ENCODE measurements at places on chromosomes 6 and 20. TPM values are rescaled to one million over a fixed set of nuclear protein-coding genes. Genes with fewer than 3 reads are reported as not detected.

The DLL1 gene
- total RNA-seq, result 4.6 TPM

The VWA7 gene
- total RNA-seq, result not detected

The SLC29A1 gene
- 167 TPM for total RNA-seq

The MEP1A gene
- total RNA-seq, result not detected

The OPRM1 gene
- 0.49 TPM for total RNA-seq

The EFCAB8 gene
- 0.71 TPM for total RNA-seq

The TAAR6 gene
- total RNA-seq, result not detected

The IL20RA gene
- 0.28 TPM for total RNA-seq

The RIPPLY2 gene
- total RNA-seq, result not detected

The TRAPPC3L gene
- total RNA-seq, result not detected

The NOX3 gene
- not detected for total RNA-seq

The ZC3H12D gene
- total RNA-seq, result 1.3 TPM

The LY6G5B gene
- total RNA-seq, result 5.0 TPM

The BAG2 gene
- total RNA-seq, result 57.6 TPM

GRCh38 chr6:7073821-7074525 is 33.8 kb upstream of the RREB1 start:
- DNase-seq, result no peak
- no peaks in the 10 kb centered on the region for H3K36me3 ChIP-seq
- H3K4me1 ChIP-seq, result no peaks in the 10 kb centered on the region

- H3K4me3 ChIP-seq, result no peak overlapping the region
- peaks cover 3% of the 10 kb centered on the region for H3K4me1 ChIP-seq
- no peaks in the 10 kb centered on the region for H3K27me3 ChIP-seq
- no peaks in the 10 kb centered on the region for H3K36me3 ChIP-seq
- H3K27ac ChIP-seq, result no peak overlapping the region
Observed at GRCh38 chr20:55094353-55094861, 619.0 kb downstream of the DOK5 start.

GRCh38 chr20:3077618-3078134 is 6.3 kb downstream of the OXT start:
- H3K27ac ChIP-seq, result no peak overlapping the region
- H3K4me1 ChIP-seq, result no peaks in the 10 kb centered on the region
- no peaks in the 10 kb centered on the region for H3K36me3 ChIP-seq
- H3K4me3 ChIP-seq, result no peak overlapping the region

- no peak overlapping the region for H3K27ac ChIP-seq
- H3K36me3 ChIP-seq, result no peaks in the 10 kb centered on the region
- peaks cover 7% of the 10 kb centered on the region for H3K4me1 ChIP-seq
- H3K27me3 ChIP-seq, result no peaks in the 10 kb centered on the region
- DNase-seq, result peak; percentile 83
Observed at GRCh38 chr20:53859684-53860083, 210.7 kb downstream of the BCAS1 start.

GRCh38 chr6:284486-284885 is 7.8 kb upstream of the DUSP22 start:
- no peak overlapping the region for H3K27ac ChIP-seq

GRCh38 chr6:151219192-151219591 is 20.6 kb upstream of the AKAP12 start:
- no peaks in the 10 kb centered on the region for H3K36me3 ChIP-seq
- no peaks in the 10 kb centered on the region for H3K4me1 ChIP-seq
- DNase-seq, result no peak
- no peak overlapping the region for H3K27ac ChIP-seq

GRCh38 chr6:161951126-161951525 is 677.3 kb upstream of the AGPAT4 start:
- no peaks in the 10 kb centered on the region for H3K27me3 ChIP-seq
- H3K36me3 ChIP-seq, result no peaks in the 10 kb centered on the region
- H3K4me1 ChIP-seq, result no peaks in the 10 kb centered on the region
- H3K27ac ChIP-seq, result no peak overlapping the region
- no peak for DNase-seq

- no peak overlapping the region for H3K27ac ChIP-seq
- no peak for DNase-seq
- no peaks in the 10 kb centered on the region for H3K36me3 ChIP-seq
- no peaks in the 10 kb centered on the region for H3K27me3 ChIP-seq
- no peak overlapping the region for H3K4me3 ChIP-seq
- H3K4me1 ChIP-seq, result peaks cover 44% of the 10 kb centered on the region
Observed at GRCh38 chr6:33714385-33715040, 3.0 kb upstream of the UQCC2 start.

GRCh38 chr20:29427201-29428060 is 1830.0 kb upstream of the DEFB115 start:
- H3K27ac ChIP-seq, result no peak overlapping the region
- H3K4me3 ChIP-seq, result no peak overlapping the region
- H3K36me3 ChIP-seq, result no peaks in the 10 kb centered on the region
- no peaks in the 10 kb centered on the region for H3K4me1 ChIP-seq
- no peak for DNase-seq

- H3K27me3 ChIP-seq, result no peaks in the 10 kb centered on the region
- peaks cover 22% of the 10 kb centered on the region for H3K4me1 ChIP-seq
- H3K27ac ChIP-seq, result peak within 1 kb of the TSS; percentile 88
- DNase-seq, result peak; percentile 93
- no peaks in the 10 kb centered on the region for H3K36me3 ChIP-seq
Observed at GRCh38 chr6:4776131-4776492, at the start of gene CDYL. TSS of gene CDYL (plus strand) at chr6:4776404. CDS start at chr6:4776784, 380 bp downstream.

- H3K4me1 ChIP-seq, result no peaks in the 10 kb centered on the region
- no peak overlapping the region for H3K4me3 ChIP-seq
- H3K27ac ChIP-seq, result peak overlapping the region; percentile 17
- no peaks in the 10 kb centered on the region for H3K27me3 ChIP-seq
Observed at GRCh38 chr20:58054780-58055373, 173.6 kb downstream of the ANKRD60 start.

DNA sequence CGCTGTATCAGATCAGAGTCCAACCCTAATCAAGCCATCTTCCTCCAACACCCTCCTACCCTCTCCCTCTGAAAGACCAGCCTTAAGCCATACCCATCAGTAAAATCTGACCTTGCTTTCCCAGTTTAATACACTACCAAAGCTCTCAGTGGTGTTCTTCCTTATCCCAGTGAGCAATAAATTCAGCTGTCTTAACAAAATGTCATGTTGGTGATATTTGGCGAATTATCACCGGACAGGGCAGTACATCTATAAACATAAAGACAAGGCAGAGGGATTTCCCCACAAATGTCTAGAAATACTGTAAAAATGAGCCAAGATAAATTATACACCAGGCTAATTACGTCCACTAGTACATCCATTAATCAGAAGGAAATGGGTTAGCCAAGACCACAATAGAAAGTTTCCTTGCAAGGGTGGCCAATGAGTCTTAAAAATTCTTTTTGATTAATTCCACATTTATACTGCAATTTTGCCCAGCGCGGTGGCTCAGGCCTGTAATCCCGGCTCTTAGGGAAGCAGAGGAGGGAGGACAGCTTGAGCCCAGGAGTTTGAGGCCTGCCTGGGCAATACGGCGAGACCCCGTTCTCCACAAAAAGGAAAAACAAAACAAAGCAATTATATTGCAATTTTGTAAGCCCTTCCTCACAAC is 905 bp downstream of the RARS2 start:
- peak overlapping the region; percentile 88 for H3K27ac ChIP-seq
- DNase-seq, result no peak
- H3K36me3 ChIP-seq, result no peaks in the 10 kb centered on the region
- H3K4me1 ChIP-seq, result no peaks in the 10 kb centered on the region

- no peaks in the 10 kb centered on the region for H3K27me3 ChIP-seq
- H3K36me3 ChIP-seq, result no peaks in the 10 kb centered on the region
Observed at GRCh38 chr20:51876313-51876940, 74.1 kb upstream of the SALL4 start.

DNA sequence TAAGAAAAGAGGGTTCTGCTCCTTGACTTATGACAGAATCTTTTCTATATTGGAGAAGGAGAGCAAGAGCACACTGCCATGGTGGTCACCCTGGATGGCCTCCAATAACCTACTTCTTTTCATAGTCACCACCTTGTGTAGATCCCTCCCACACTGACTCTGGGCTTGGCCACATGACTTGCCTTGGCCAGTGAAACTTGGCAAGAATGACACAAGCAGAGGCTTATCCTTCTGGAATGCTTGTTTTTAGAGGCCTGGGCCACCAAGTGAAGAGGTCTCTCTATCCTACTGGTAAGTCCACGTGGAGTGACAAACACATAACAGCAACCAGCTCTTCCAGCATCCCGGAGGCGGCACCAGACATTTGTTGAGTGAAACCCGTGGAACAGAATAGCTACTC is 349.4 kb upstream of the JARID2 start:
- no peaks in the 10 kb centered on the region for H3K36me3 ChIP-seq
- no peak for DNase-seq
- H3K27ac ChIP-seq, result no peak overlapping the region
- H3K27me3 ChIP-seq, result no peaks in the 10 kb centered on the region
- no peaks in the 10 kb centered on the region for H3K4me1 ChIP-seq
- H3K4me3 ChIP-seq, result no peak overlapping the region

- H3K36me3 ChIP-seq, result no peaks in the 10 kb centered on the region
- no peak for DNase-seq
- H3K4me1 ChIP-seq, result no peaks in the 10 kb centered on the region
- H3K27me3 ChIP-seq, result no peaks in the 10 kb centered on the region
Observed at GRCh38 chr6:16925461-16925860, 164.2 kb upstream of the ATXN1 start.

DNA sequence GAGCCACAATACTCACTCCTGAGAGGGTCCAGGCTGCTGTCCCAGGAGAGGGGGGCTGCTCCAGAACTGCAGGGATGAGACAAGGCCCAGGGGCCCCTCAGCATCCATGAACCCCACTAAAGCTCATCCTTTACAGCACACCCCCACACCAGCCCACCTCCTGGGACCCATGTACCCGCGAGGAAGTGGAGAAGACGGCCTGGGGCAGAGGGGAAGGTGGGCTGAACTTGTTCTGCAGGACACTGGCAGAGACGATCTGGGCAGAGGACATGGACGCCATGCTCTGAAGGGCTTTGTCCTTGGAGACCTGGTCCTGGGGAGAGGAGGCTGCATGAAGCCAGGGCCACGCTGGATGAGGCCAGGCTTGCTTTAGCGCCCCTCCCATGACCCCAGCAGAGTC is 10.1 kb downstream of the RPL10A start:
- H3K27me3 ChIP-seq, result no peaks in the 10 kb centered on the region
- H3K4me3 ChIP-seq, result no peak overlapping the region
- H3K4me1 ChIP-seq, result peaks cover 5% of the 10 kb centered on the region
- H3K27ac ChIP-seq, result no peak overlapping the region
- H3K36me3 ChIP-seq, result peaks cover 63% of the 10 kb centered on the region

DNA sequence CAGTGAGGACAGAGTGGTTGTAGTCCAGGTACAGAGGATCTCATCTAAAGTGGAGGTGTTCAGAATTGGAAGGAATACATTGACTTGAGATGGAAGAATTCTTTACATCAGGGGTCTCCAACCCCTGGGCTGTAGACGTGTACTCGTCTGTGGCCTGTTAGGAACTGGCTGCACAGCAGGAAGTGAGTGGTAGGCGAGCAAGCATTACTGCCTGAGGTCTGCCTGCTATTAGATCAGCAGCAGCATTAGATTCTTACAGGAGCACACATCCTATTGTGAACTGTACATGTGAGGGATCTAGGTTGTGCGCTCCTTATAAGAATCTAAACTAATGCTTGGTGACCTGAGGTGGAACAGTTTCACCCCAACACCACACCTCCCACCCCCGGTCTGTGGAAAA is 121.1 kb downstream of the CDKAL1 start:
- no peaks in the 10 kb centered on the region for H3K36me3 ChIP-seq
- no peak overlapping the region for H3K4me3 ChIP-seq
- H3K27me3 ChIP-seq, result no peaks in the 10 kb centered on the region
- no peaks in the 10 kb centered on the region for H3K4me1 ChIP-seq
- no peak overlapping the region for H3K27ac ChIP-seq
- DNase-seq, result no peak

- H3K4me1 ChIP-seq, result peaks cover 6% of the 10 kb centered on the region
- DNase-seq, result no peak
- H3K27me3 ChIP-seq, result no peaks in the 10 kb centered on the region
- no peak overlapping the region for H3K4me3 ChIP-seq
- no peak overlapping the region for H3K27ac ChIP-seq
Observed at GRCh38 chr20:13245250-13245723, 24.2 kb downstream of the ISM1 start.

- no peak overlapping the region for H3K4me3 ChIP-seq
- H3K27ac ChIP-seq, result no peak overlapping the region
- no peaks in the 10 kb centered on the region for H3K4me1 ChIP-seq
Observed at GRCh38 chr6:6976193-6976592, 131.6 kb upstream of the RREB1 start.

DNA sequence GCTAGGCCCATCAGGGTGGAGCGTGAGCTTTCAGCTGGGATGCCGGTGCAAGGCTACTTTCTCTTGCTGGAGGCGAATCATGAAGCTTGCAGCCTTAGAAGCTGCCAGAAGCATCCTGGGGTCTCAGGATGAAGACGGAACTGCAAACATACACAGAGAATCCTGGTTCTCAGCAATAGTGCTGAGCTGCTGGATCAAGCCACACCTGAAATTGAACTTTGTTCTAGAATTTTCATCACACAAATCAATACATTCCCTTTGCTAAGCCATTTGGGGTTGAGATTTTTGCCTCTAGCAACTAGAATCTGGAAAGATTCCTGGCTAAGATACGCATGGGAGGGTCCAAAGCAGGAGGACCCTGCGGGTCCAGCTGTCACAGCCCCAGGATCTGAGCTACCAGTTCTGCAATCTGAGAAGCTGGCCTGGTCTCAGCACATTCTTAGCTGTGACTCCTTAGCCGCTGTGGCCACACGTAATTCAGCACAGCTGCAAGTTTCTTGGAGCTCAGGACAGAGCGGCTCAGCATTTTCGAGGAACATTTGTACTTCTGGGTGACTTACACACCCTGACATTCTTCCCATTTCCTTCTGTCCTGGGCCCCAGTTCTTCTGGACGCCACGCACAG is 6.6 kb upstream of the ARFGAP1 start:
- DNase-seq, result no peak
- H3K36me3 ChIP-seq, result no peaks in the 10 kb centered on the region
- H3K4me3 ChIP-seq, result no peak overlapping the region
- H3K4me1 ChIP-seq, result no peaks in the 10 kb centered on the region

- no peaks in the 10 kb centered on the region for H3K4me1 ChIP-seq
- no peaks in the 10 kb centered on the region for H3K27me3 ChIP-seq
- no peak for DNase-seq
- peak overlapping the region; percentile 55 for H3K27ac ChIP-seq
- H3K36me3 ChIP-seq, result no peaks in the 10 kb centered on the region
Observed at GRCh38 chr6:159959165-159959975, 9.5 kb upstream of the IGF2R start.

DNA sequence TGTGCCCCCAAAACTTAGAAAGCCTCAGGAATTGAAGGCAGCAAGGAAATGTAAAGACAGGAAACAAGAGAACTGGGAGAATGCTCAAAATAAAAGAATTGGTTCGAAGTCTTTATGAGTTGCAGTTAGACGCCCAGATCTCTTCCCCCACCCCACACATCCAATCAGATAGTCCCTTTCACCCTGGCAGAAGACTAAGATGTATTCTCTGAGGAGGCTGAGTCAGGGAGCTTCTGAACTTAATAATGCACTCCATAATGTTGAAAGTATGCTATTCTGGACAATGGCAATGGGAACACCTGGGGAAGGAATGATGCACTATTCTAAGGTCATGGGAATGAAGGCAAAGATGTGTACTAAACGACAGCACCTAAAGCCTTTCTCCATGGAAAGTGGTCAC is 173.6 kb downstream of the MTFR2 start:
- DNase-seq, result no peak
- H3K4me3 ChIP-seq, result no peak overlapping the region
- no peak overlapping the region for H3K27ac ChIP-seq

- no peaks in the 10 kb centered on the region for H3K4me1 ChIP-seq
- H3K27ac ChIP-seq, result no peak overlapping the region
- no peak overlapping the region for H3K4me3 ChIP-seq
- no peaks in the 10 kb centered on the region for H3K27me3 ChIP-seq
- no peak for DNase-seq
- no peaks in the 10 kb centered on the region for H3K36me3 ChIP-seq
Observed at GRCh38 chr6:141077355-141078333, 1055.1 kb upstream of the GJE1 start.

Measured in sigmoid colon (tissue), 7 donors.